ENCODE measurements at places on chromosomes 4 and X.

GRCh38 chrX:130415201-130415600, 13.4 kb downstream of the RBMX2 start:
- no peak for DNase-seq

DNA sequence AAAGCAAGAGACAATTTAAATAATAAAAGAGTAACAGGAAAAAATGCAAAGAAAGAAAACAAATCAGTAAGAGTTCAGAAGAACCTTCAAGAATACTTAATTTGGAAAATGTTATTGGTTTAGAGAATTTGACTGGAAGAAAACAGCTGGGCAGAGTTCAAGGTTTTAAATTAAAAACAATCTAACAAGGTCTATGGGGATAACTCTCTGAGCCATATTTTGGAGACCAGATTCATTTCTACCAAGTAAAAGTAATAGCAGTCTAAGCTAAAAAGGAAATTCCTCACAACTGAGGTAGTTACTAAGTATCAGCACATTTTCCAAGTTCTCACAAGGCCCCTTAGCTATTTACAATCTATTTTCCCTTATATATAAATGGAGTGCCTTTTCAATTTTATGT, 82.4 kb upstream of the TFDP3 start:
- DNase-seq, result no peak

DNA sequence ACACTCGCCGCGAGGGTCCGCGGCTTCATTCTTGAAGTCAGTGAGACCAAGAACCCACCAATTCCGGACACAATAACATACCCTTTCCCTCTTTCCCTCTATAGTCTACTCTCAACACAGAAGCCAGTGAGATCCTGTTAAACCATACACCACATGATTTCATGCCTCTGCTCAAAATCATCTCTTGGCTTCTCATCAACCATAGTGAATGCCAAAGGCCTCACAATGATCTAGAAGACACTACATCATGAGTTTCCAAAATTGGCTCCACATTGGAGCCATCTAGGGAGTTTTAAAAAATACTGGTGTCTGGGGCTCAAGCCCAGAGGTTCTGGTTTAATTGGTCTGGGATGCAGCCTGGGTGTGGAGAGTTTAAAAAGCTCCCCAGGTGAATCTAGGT, 124.5 kb downstream of the EFNB1 start:
- no peak for DNase-seq

GRCh38 chr4:112119353-112119783, 25.9 kb upstream of the FAM241A start:
- no peak for DNase-seq

DNA sequence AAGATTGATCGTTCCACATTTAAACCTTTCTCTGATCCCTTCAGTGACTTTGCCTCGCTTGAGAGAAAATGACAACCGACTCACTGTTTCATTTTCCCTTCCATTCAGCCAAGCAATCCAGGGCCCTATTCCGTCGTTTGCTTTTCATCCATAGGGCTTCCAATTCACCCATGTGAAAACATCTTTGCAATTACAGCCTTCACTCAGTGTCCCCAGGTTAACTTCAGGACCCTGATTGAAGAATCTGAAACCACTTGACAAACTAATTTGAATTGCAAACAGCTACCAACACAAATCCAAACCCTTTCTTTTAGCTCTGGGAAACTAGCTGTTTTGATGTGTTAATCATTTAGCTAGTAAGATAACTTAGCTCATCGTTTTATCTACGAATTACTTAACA, 120.2 kb upstream of the FAM9C start:
- peak; percentile 24 for DNase-seq

- DNase-seq, result no peak
Observed at GRCh38 chr4:85402371-85402770, 72.6 kb upstream of the ARHGAP24 start.

Measured in spinal cord (tissue), 10 donors.